ENCODE measurements at places on chromosomes 6 and 20. TPM values are rescaled to one million over a fixed set of nuclear protein-coding genes. Genes with fewer than 3 reads are reported as not detected.

Gene NCOA5
- total RNA-seq = 9.7 TPM

Gene MUCL3
- not detected for total RNA-seq

DNA sequence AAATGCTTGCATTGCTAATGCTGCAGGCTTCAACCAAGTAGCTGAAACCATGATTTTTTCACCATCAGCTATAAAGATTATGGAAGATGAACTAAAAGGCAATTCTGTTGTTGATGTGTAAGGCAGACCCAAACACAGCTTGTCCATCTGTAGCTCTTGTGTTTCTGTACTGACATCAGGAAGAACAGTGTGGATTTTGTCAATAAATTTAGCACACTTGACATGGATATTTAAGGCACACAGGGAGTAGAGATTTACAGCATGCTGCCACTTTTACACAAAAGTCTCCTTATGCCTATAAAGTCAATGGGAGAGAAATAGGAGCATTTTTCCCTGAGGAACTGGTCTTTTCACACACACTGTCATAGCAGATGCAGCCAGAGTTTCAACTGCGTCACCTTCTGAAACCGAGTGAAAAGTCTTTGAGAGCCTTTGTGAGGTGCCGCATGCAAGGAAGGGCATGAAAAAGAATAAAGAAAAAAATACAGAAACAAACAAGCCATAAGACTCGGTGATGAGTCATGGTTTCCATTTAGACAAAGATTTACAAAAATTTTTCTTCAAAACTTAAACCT is 261.4 kb upstream of the TFAP2D start:
- no peaks in the 10 kb centered on the region for H3K4me1 ChIP-seq
- H3K36me3 ChIP-seq = no peaks in the 10 kb centered on the region
- H3K27me3 ChIP-seq = no peaks in the 10 kb centered on the region

GRCh38 chr6:170130201-170130621 is 160.7 kb downstream of the DLL1 start:
- no peaks in the 10 kb centered on the region for H3K4me1 ChIP-seq
- H3K4me3 ChIP-seq = no peak overlapping the region
- no peaks in the 10 kb centered on the region for H3K36me3 ChIP-seq
- no peak overlapping the region for H3K27ac ChIP-seq
- no peaks in the 10 kb centered on the region for H3K27me3 ChIP-seq

- H3K4me3 ChIP-seq = no peak overlapping the region
- no peaks in the 10 kb centered on the region for H3K27me3 ChIP-seq
- peaks cover 6% of the 10 kb centered on the region for H3K4me1 ChIP-seq
- H3K27ac ChIP-seq = no peak overlapping the region
These were observed 137.2 kb downstream of the MAP3K4 start for GRCh38 chr6:161128680-161129196.

DNA sequence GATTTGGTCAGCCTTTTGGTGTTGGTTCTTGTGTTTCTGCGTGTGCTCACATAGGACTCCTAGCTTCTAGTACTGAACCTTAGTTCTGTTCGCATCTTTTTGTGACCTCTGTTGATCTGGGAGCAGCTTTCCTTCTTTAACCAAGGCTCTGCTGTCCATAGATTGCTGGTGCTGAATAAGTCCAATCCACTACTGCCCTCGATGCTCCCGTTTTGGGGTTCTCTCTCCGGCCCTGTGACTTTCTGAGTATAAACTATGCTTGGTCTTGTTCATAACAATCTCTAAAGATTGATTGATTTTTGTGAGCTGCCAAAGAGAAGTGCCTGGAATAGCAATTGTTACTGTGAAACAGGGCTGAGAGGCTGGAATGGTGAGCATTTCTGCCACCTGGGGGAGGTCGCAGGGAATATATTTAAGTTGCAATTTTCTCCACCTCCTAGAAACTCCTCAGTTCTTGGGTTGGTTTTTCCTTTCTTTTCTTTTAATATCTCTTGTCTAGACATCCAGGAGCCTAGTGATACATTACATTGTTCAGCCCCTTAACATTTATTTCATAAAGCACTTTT is 422.9 kb upstream of the CHD6 start:
- no peaks in the 10 kb centered on the region for H3K4me1 ChIP-seq
- no peaks in the 10 kb centered on the region for H3K36me3 ChIP-seq
- DNase-seq = no peak
- H3K27ac ChIP-seq = no peak overlapping the region
- no peak overlapping the region for H3K4me3 ChIP-seq
- H3K27me3 ChIP-seq = peaks cover 4% of the 10 kb centered on the region

GRCh38 chr6:169321546-169321945 is 67.9 kb upstream of the THBS2 start:
- H3K4me1 ChIP-seq = no peaks in the 10 kb centered on the region
- H3K27me3 ChIP-seq = no peaks in the 10 kb centered on the region
- no peak overlapping the region for H3K27ac ChIP-seq
- H3K4me3 ChIP-seq = no peak overlapping the region
- H3K36me3 ChIP-seq = no peaks in the 10 kb centered on the region
